ENCODE measurements at places on chromosomes 13 and 19.

DNA sequence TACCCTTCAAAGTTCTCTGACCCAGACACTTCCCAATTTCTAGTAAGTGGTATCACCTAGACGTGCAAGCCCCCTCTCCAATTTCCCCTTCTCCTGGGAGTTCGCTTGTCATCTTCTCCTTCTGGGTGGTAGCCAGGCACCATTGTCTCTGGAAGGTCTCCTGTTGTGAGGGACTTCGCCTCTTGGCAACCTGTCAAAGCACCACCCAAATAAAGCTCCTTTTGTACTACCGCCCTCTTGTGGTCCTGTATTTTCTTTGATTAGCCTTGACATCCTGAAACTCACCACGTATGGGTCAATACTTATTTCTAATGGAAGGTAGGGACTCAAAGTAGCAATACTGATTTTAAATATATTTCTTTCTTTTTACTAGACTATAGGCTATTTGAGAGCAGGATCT lies 8.2 kb downstream of the GPC5 start:
- DNase-seq, result no peak

GRCh38 chr19:18506101-18506930 lies 15.6 kb downstream of the ELL start:
- DNase-seq, result no peak

DNA sequence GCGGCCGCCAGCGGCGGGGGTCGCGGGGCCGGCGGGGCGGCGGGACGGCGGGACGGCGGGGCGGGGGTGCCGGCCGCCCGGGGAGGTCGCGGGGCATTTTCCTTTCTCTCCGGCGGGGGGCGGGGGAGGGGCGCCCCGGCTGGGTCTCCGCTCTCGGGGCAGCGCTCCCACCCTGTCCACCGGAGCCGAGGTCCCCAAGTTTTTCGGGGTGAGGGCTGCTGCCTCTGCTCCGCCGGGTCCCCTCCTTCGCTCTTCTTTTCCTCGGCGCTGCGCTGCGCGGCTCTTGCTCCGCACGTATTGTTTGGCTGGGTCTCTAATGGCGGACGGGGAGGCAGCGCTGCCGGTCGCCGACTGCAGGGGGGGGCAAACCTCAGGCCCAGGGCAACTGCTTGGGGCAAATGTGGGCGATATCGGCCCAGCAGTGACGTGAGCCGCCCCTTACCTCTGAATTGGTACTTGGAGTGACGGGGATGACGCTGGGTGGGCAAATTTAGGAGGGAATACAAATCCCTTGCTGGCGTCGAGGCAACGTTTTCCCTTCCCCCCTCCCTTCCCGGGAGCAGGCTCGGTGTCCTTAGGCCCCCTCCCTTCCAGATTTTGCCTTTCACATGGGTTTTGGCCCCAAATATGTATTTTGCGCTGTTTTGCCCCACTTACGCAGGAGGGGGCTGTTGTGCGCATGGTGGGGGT lies 759 bp downstream of the ZMYM2 start:
- no peak for DNase-seq

- no peak for DNase-seq
Measured at GRCh38 chr13:70203661-70204229, 95.5 kb upstream of the KLHL1 start.

DNA sequence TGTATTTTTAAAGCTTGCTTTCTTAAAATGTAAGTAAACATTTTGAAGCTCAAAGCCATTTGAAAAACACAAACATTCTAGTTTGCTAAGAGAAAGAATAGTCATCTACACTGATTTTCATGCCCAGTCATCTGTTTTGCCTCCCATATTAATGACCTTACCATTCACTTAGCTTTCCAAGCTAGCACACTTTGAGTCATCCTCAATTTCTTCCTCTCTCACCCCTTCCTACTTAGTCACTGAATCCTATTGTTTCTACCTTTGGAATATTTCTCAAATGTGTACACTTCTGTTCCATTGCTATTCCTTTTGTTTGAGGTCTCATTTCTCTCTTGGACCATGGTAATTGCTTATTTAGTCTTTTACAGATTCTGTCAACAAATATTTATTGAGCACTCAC lies 7.3 kb upstream of the HS6ST3 start:
- no peak for DNase-seq

Data from AG04449 (cell line).